ENCODE measurements at places on chromosomes 11 and 22.

DNA sequence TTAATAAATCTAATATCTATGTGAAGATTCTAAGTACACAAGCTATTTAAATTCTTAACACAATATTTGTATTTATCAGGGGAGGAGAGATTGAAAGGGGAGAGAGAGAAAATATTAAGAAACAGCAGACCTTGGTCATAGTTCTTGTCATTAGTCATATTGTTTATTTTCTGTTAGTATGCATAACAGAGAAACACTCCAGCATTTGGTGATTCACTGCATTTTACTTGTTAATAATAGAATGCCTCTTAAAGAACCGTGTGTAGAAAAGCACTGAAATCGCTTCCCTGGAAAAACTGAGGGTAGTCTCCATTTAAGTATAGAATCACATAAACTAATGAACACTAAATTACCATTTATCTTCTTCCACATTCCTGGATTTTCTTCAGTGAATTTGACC lies 122.7 kb upstream of the TRPC6 start:
- no peaks in the 10 kb centered on the region for H3K36me3 ChIP-seq
- no peaks in the 10 kb centered on the region for H3K27me3 ChIP-seq
- peaks cover 8% of the 10 kb centered on the region for H3K4me1 ChIP-seq

DNA sequence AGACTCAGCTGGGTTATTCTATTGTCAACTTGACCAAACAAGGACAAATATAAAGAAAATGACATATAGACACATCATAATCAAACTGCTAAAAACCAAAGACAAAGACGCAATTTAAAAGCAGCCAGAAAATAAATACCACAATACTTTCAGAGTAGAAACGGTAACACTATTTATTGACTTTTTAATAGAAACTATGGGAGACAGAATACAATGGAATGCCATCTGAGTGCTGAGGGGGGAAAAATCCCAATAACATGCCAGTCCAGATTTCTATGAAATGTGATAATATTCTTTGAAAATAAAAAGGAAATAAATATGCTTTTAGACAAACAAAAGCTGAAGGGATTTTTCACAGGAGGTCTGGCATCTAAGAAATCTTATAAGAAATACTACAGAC lies 30.7 kb downstream of the C11orf65 start:
- H3K4me1 ChIP-seq, result peaks cover 4% of the 10 kb centered on the region
- no peak overlapping the region for H3K27ac ChIP-seq
- no peaks in the 10 kb centered on the region for H3K36me3 ChIP-seq

DNA sequence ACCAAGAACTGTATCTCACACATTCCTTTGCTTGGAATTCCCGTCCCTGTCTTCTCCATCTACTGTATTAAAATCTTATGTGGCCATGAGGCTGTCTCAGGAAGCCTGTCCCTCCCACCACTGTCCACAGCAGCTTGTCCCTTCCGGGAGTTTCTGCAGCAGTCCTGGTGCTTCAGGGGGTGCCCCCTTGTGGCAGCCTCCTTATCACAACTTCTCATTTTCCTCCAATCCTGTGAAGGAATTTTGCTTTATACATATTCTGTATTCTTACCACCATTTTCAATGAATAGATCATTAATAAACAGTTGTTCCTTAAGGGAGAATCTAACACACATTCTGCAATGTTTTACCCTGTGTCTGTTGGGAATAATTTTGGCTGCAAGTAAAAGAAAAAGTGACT lies 220.4 kb upstream of the RAG2 start:
- DNase-seq, result no peak
- H3K27me3 ChIP-seq, result no peaks in the 10 kb centered on the region
- no peaks in the 10 kb centered on the region for H3K4me1 ChIP-seq
- no peak overlapping the region for H3K27ac ChIP-seq

DNA sequence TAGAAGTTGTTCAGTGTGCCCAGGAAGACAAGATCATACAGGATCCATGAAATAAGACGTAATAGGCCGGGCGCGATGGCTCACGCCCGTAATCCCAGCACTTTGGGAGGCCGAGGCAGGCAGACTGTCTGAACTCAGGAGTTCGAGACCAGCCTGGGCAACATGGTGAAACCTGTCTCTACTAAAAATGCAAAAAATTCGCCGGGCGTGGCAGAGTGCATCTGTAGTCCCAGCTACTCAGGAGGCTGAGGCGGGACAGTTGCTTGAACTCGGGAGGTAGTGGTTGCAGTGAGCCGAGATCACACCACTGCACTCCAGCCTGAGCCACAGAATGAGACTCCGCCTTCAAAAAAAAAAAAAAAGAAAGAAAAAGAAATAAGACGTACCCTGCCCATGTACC lies 56.7 kb downstream of the APOL3 start:
- no peaks in the 10 kb centered on the region for H3K36me3 ChIP-seq
- no peak for DNase-seq
- no peaks in the 10 kb centered on the region for H3K27me3 ChIP-seq
- no peaks in the 10 kb centered on the region for H3K4me1 ChIP-seq
- H3K27ac ChIP-seq, result no peak overlapping the region

DNA sequence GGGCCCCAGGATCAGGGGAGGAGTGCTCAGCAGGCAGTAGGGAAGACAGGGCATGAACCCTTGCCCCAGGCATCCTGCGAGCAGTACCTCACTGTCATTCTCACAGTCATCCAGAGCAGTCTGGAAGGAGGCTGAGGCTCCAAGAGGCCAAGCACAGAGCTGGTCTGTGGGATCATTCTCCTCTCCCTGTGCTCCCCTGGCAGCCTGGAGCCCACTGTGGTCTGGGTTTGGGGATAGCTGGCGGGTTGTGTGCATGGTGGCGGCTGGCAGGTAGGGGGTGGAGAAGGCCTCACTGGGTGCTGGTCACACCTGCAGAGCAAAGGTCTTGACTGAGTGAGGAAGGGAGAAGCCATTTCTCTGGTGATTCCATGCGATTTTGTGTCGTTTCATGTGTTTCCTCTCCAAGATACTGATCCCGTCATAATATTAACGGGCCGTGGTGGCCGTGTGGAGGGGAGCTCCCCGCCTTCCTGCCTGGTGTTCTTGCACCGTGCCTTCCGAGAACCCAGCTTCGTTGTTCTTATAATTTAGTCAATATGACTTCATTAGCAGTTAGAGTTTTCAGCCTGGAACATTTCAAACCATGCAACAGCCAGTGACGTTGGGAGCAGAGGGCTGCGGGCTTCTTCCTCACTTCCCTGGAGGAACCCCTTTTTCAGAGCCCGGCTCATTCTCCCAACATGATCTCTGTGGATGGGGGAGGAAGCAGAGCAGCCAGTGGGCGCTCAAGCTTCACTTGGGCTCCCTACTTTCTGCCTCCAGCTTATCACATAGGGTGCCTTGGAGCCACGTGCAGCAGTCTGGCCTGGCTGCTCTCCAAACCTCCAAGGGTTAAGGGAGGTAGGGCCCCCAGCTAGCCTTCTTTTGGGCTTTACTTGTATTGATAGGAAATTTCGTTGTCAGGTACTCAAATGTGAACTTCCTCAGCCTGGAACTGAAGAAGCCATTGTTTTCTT lies 20.8 kb upstream of the ADORA2A start:
- peaks cover 28% of the 10 kb centered on the region for H3K4me1 ChIP-seq
- H3K36me3 ChIP-seq, result no peaks in the 10 kb centered on the region
- no peak overlapping the region for H3K27ac ChIP-seq
- H3K27me3 ChIP-seq, result no peaks in the 10 kb centered on the region
- no peak for DNase-seq

- DNase-seq, result no peak
- H3K4me1 ChIP-seq, result no peaks in the 10 kb centered on the region
These were observed 69.0 kb upstream of the SLC22A12 start for GRCh38 chr11:64522036-64522435.

DNA sequence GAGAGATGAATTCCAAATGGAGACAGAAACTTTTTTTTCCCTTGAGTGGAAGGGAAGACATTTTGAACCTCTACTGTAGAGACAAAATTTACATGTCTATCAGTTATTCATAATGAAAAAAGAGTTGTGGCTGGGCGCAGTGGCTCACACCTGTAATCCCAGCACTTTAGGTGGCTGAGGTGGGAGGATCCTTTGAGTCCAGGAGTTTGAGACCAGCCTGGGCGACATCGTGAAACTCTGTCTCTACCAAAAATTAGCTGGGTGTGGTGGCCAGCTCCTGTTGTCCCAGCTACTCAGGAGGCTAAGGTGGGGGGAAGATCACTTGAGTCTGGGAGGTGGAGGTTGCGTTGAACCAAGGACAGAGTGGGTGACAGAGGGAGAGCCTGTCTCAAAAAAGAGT lies 4.1 kb downstream of the EED start:
- H3K27ac ChIP-seq, result no peak overlapping the region
- H3K27me3 ChIP-seq, result no peaks in the 10 kb centered on the region
- peaks cover 10% of the 10 kb centered on the region for H3K4me1 ChIP-seq
- H3K4me3 ChIP-seq, result no peak overlapping the region
- H3K36me3 ChIP-seq, result peaks cover 2% of the 10 kb centered on the region

DNA sequence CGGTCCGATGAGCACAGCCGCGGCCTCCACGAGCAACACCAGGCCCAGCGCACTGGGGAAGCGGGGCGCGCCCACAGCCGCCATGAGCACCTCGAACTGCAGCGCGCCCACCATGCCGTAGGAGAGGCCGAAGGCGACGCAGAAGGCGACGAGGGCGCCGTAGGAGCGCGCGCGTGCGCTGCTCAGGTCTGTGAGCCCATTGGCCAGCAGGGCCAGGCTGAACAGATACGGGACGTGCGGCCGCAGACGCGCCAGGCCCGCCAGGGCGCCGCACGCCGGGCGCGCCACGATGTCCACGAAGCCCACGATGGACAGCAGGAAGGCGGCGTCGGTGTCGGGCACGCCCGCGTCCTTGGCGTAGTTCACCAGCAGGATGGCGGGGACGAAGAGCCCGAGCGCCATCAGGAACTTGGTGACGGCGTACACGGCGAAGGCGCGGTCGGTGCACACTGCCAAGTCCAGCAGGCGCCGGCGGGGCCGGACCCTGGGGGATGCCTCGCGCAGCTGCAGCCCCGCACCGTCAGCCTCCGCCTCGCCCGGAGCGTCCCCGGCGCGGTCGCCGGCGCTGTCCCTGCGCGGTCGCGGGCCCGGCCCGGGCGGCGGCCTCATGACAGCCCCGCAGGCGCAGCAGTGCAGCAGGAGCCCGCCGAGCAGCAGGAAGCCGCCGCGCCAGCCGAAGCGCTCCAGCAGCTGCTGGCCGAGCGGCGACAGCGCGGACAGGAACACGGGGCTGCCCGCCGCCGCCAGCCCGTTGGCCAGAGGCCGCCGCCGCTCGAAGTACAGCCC lies 2.9 kb downstream of the SLC16A8 start:
- peaks cover 4% of the 10 kb centered on the region for H3K4me1 ChIP-seq
- H3K36me3 ChIP-seq, result no peaks in the 10 kb centered on the region
- H3K27me3 ChIP-seq, result peaks cover 18% of the 10 kb centered on the region
- H3K27ac ChIP-seq, result no peak overlapping the region
- H3K4me3 ChIP-seq, result peak overlapping the region; percentile 33

DNA sequence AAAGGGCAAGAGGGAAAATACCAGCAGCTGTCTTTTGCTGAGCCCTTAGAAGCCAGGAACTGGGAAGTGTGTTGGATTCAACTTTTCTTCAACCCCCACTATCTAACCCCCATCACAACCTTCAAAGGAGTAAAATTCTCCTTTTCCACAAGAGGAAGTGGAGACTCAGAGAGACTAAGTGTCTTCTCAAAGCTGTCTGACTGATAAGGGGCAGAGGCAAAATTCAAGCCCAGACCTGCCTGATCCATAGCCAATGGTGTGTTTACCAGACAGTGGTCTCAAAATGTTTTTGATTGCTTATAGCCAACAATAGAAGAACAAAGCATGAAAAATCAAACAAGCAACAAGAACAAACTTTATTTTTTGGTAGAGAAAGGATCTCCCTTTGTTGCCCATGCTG lies 707.0 kb downstream of the NTM start:
- no peaks in the 10 kb centered on the region for H3K27me3 ChIP-seq
- no peak overlapping the region for H3K27ac ChIP-seq
- no peak for DNase-seq
- H3K4me1 ChIP-seq, result peaks cover 20% of the 10 kb centered on the region
- no peak overlapping the region for H3K4me3 ChIP-seq

- no peak overlapping the region for H3K4me3 ChIP-seq
- H3K27ac ChIP-seq, result no peak overlapping the region
- H3K4me1 ChIP-seq, result peaks cover 14% of the 10 kb centered on the region
- no peaks in the 10 kb centered on the region for H3K36me3 ChIP-seq
These were observed 83.9 kb downstream of the ZC3H12C start for GRCh38 chr11:110177086-110177456.

DNA sequence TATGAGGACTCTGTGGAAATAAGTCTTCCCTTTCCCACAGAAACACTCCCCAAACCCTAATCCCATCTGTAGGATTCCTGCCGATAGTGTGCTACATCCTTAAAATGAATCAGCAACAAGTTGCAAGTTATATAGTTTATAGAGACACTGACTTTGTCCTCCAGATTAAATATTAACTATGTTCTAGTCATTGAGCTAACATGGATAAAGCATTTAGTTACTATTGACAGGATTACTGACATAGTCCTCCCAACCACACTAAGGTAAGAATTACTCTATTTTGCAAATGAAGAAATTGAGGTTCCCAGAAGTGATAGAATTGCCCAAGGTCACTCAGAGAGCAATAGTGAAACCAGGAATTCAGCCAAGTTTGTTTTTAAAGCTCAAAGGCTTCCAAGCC lies 1.9 kb downstream of the OR52M1 start:
- H3K36me3 ChIP-seq, result no peaks in the 10 kb centered on the region
- no peaks in the 10 kb centered on the region for H3K4me1 ChIP-seq
- H3K27me3 ChIP-seq, result no peaks in the 10 kb centered on the region
- H3K4me3 ChIP-seq, result no peak overlapping the region

- H3K4me3 ChIP-seq, result no peak overlapping the region
- H3K36me3 ChIP-seq, result no peaks in the 10 kb centered on the region
These were observed 208.0 kb downstream of the DSCAML1 start for GRCh38 chr11:117589063-117589462.

DNA sequence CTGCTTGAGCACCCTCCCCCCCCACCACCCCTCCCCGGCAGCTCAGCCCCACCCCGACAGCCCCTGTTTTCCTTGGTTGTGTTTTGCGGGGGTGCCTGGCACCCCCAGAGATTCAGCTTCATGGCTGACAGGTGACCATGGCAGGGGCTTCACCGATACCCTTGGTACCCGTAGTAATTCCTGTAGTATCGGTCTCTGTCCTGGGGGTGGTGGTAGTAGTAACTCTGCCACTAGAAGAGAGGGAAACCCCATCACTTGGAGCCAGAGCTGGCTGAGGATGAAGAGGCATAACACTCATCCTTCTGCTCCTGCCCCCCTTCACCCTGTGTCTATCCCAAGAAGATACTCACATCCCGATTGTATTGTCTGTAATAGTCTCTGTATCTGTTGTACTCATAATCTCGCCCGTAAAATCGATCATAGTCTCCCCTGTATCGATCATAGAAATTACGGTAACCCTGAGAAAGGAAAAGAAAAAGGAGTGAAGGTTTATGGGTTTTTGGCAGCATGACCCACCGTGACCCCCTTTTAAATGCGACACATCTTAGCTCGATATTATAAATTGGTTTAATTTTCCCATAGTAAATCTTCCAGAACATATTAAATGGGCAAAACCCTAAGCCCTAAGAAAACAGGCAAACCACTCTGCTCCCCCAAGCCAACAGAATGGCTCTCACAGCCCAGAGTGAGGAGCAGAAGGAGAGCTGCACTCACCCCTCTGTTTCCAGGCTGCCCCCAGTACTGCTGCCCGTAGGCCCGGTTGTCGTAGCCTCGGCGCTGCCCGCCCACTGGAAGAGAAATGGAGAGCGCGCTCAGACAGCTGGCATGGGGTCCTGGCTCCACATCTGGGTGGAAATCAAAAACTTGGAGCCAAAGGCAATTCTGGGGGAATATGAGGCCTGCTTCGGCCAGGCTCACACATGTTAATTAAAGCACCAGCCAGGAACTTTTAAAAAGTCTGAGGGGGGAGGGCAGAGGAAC lies 8.0 kb downstream of the GNG3 start:
- H3K36me3 ChIP-seq, result peaks cover 86% of the 10 kb centered on the region
- H3K4me3 ChIP-seq, result no peak overlapping the region
- DNase-seq, result no peak
- H3K4me1 ChIP-seq, result no peaks in the 10 kb centered on the region
- H3K27me3 ChIP-seq, result no peaks in the 10 kb centered on the region

GRCh38 chr11:118012083-118012669 lies 26.0 kb downstream of the IL10RA start:
- peak; percentile 3 for DNase-seq
- peaks cover 6% of the 10 kb centered on the region for H3K27me3 ChIP-seq
- no peak overlapping the region for H3K4me3 ChIP-seq
- no peaks in the 10 kb centered on the region for H3K36me3 ChIP-seq
- no peak overlapping the region for H3K27ac ChIP-seq

All from astrocyte (in vitro differentiated cells and primary cell).